ENCODE measurements at places on chromosomes 4 and X. TPM values are rescaled to one million over a fixed set of nuclear protein-coding genes. Genes with fewer than 3 reads are reported as not detected.

Gene SH3RF1
- polyA plus RNA-seq, result 4.0 TPM

Gene STBD1
- polyA plus RNA-seq, result 5.0 TPM

Gene RPL39
- polyA plus RNA-seq, result 2,611 TPM

Gene TMSB15C
- polyA plus RNA-seq, result 0.30 TPM

Gene PKD2
- 7.6 TPM for polyA plus RNA-seq

Gene PGAM4
- polyA plus RNA-seq, result not detected

Gene JCHAIN
- 2.0 TPM for polyA plus RNA-seq

Gene PF4V1
- polyA plus RNA-seq, result not detected

Gene SLC10A7
- polyA plus RNA-seq, result 2.1 TPM

Gene CNKSR2
- polyA plus RNA-seq, result 1.5 TPM

Gene HTN1
- not detected for polyA plus RNA-seq

Gene KIT
- 0.23 TPM for polyA plus RNA-seq

Gene USP17L5
- polyA plus RNA-seq, result not detected

Gene RAB40AL
- polyA plus RNA-seq, result 0.21 TPM

Gene CNGA1
- 2.1 TPM for polyA plus RNA-seq

Gene TLR2
- polyA plus RNA-seq, result 2.9 TPM

Gene VCX3A
- polyA plus RNA-seq, result 0.30 TPM

Gene ZDHHC15
- polyA plus RNA-seq, result 0.46 TPM

Gene NCBP2L
- polyA plus RNA-seq, result 0.11 TPM

Gene CFAP99
- polyA plus RNA-seq, result 0.87 TPM

Gene ETFDH
- 14.7 TPM for polyA plus RNA-seq

Gene TEX13D
- 0.02 TPM for polyA plus RNA-seq

Gene ARAP2
- polyA plus RNA-seq, result 3.2 TPM

Gene FGF2
- 0.49 TPM for polyA plus RNA-seq

Gene ATOH1
- not detected for polyA plus RNA-seq

Gene PDZD11
- polyA plus RNA-seq, result 28.7 TPM

Gene TMLHE
- polyA plus RNA-seq, result 2.4 TPM

Gene MANBA
- 14.2 TPM for polyA plus RNA-seq

Gene GYG2
- polyA plus RNA-seq, result 6.0 TPM

Gene HTR2C
- not detected for polyA plus RNA-seq

Gene ACE2
- polyA plus RNA-seq, result 2.6 TPM

Gene SLC9B1
- 0.23 TPM for polyA plus RNA-seq

Gene MTNR1A
- 0.09 TPM for polyA plus RNA-seq

Gene TNIP3
- polyA plus RNA-seq, result not detected

Gene CETN2
- polyA plus RNA-seq, result 19.4 TPM

Gene LONRF3
- polyA plus RNA-seq, result 1.4 TPM

Gene TCEAL5
- polyA plus RNA-seq, result 1.1 TPM

Gene RPS6KA6
- polyA plus RNA-seq, result 1.9 TPM
